ENCODE measurements at places on chromosomes 3 and 15.

DNA sequence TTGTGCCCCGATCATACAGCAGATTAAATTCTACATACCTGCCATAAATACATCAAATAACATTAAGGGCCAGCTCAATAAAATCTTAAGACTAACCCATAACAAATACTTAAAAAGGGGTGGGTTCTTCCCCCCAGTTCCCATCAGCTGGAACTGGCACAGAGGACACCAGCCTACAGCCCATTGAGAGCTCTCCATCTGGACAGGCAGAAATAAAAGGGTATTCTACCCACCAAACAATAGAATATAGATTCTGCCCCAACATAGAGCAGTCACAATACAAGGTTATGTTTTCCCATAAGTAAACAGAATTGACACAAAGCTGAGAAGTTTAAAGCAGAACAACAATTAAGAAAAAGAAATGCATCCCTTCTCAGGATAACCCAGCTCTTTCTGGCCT lies 11.9 kb downstream of the CPOX start:
- DNase-seq, result no peak

GRCh38 chr15:101091080-101092017 lies 160.5 kb downstream of the CHSY1 start:
- no peak for DNase-seq

DNA sequence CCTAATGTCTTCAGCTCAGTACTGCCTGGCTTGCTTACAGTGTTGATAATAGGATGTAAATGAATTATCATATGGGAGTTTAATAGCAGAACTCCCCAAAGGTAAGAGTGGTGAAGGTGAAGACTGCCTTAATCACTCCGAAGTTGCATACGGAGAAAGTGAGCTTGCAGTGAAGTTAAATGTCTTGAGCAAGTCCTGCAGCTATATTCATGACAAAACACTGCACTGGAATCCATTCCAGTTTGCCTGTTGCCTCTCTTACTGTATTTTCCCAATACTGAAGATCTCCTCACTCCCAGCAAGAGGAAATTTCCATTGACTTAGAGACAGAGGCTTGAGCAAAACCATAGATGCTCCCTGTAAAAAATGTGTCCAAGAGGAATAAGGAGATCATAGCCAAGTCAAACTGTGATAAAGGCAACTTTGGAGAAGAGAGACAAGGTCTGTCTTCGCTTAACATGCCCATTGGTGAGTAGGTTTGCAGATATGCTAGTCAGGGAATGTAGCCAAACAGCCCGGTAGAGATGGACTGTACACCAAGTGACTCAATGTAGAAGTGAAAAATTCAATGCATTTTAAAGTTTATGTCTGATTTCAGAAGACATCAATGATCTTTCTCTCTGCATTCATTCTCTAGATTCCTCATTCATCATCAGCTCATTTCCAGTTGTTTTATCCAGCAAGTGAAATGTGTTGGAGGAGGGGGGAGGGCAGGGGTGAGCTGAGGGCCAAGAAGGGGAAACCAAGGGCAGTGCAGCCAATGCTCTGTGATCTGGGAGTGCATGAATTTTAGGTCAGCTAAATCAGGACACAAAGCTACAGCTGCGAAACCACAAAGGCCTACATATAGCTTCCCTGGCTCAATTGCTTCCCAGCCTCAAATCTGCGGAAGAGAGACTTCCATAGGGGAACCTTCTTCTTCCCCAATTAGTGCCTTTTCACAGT lies 667.1 kb upstream of the NR2F2 start:
- DNase-seq, result no peak

DNA sequence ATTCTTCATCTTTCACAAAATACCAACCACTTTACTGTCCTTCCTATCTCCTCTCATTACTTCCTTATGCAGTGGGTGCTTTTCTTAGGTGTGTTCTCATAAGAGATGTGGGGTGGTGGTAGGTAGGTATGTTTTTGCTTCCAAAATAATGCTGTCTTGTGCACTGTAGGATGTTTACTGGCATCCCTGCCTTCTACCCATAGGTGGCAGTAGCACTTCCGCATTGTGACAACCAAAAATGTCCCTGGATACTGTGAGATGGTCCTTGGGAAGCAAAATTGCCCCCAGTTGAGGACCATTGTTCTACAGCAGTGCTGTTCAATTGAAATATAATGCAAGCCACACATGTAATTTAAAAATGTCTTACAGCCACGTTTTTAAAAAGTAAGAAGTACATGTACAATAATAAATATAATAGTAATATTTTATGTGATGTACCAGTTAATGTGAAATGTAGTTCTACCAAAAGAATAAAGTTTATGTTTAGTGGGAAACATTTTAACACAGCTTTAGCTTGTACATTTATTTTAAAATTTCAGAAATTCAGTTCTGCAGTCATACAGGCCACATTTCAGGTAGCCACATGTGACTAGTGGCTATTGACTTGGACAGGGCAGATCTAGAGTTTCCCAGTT lies 75.2 kb downstream of the NEO1 start:
- DNase-seq, result no peak

- no peak for DNase-seq
Measured at GRCh38 chr15:39431376-39431775, 149.5 kb upstream of the THBS1 start.

DNA sequence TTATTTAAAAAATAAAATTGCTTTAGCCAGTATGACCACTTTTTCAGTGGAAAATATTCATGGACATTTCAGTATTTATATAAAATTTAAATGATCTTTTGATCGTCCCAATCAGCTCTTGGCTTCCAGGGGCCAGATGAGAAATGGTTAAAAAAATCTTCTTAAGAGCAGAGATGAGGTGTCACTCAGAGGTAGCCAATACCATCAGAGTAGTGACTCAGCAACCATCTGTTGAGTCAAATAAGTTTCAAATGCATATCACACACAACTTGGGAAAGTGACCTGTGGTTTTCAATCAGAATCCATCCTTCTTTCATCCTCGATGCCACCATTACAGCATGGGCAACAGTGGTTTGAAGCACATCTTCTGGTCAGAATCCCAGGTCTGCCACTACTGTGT lies 958.8 kb upstream of the NR2F2 start:
- DNase-seq, result no peak

- no peak for DNase-seq
Measured at GRCh38 chr3:16633948-16634347, 28.7 kb upstream of the DAZL start.

- DNase-seq, result no peak
Measured at GRCh38 chr3:52394751-52395502, 50.0 kb downstream of the SEMA3G start.

- DNase-seq, result no peak
Measured at GRCh38 chr15:63941698-63942465, 104.4 kb downstream of the DAPK2 start.

DNA sequence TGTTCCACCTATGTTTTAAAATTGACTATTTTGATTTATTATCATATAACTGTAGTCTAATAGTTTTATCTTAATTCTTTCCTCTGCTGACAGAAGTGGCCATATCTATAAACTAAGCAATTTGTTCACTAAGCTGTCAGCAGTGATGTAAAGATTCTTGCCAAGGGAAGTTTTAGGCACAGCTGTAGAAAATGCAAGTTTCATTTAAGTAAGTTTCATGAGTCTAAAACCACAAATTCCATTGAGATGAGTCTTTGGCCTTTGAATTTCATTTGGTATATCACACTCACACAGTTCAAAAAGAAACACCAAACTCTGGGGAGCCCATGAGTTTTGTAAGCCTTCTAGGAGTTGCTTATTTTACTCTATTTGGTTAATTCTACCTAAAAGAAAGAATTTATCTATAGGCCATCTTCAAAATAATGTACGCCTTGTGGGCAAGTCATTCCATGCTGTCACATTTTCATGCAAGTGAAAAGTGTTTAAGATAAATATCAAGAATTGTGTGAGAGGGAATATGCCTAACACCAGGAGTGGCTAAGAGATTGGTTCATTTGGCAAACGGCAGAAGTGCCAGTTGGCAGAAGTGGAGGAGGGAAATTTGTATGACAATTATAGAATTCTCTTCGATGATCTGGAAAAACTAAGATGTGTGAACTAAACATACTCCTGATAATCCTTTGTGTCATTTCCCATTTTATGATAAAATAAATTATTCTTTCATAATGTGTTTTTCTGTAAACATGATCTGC lies 292.9 kb downstream of the ZIC4 start:
- peak; percentile 67 for DNase-seq

- DNase-seq, result peak; percentile 86
Measured at GRCh38 chr15:75640483-75641178, 607 bp upstream of the IMP3 start.

DNA sequence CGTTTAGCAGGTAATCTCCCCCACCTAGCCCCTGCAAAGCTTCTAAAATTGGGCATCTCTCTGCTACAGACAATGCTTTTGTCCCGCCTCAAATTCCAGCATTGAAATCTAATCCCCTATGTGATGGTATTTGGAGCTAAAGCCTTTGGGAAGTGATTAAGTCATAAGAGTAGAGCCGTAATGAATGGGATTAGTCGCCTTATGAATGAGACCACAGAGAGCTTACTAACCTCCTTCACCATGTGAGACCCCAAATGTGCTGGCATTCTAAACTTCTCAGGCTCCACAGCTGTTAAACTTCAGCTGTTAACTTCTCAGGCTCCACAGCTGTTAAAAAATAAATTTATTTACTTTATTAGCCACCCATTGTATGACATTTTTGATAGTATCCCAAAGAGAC lies 374.2 kb upstream of the BCHE start:
- DNase-seq, result no peak

DNA sequence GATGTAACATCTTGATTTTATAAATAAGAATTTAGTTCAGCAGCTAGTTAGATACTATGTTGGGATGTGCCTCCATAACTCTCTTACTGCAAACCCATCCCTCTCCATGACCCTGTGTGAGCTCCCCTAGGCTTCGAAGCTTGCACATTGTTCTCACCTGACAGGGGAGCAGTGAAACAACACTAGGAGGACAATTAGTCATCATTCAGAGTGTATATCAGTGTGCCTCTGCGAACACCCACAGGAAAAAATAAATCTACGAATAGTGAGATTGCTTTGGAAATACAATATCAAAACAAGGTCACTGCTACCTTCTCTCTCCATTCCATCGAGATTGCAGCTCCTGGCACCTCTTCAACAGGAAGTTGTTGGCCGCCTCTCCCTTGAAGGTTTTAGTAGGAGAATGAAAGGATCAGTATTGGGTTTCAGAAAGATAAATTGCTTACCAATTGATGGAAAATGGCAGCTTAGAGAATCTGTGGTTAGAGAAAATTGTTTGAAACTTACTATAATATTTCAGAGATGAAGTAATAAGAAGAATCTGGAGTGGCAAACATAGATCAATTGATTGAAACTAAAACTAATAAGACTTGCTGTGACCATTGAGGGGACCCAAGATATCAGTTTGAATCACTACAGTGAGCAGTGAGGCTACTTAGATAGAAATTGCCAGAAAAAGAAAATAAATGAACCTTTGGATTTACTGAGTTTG lies 103.2 kb downstream of the CHL1 start:
- no peak for DNase-seq

DNA sequence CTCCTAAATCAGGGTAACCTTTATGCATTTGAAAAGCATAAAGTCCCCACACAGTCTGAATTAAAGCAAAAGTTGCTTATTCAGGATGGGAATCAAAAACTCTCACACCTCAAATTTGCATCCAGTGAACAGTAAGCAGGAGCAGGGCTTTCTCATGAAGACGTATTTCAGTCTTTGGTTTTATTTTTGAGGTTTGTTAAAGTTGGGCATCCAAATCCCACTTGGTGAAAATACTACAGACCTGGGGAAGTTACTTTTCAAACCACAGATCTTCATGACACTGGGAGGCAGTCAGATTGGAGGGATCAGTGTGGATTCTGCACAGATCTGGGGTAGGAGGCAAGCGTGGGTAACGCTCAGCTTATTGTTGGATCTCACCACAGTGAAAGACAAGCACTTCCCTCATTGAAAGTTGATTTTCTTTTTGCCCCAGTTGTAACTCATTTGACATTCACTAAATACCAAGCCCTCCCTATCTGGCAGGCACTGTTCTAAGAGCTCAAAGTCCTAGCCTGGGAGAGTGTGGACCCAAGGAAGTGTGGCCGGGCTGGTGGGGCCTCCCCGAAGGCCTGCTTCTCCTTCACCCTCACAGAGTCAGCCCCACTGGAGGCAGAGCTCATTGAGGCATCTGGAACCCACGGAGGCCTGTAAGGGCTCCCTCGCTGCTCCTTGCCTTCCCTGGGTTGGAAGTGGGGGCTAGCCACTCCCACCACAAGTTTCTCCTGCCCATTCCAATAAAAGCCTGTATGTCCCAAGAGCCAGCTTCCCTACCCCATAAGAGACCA lies 783 bp upstream of the ISG20 start:
- DNase-seq, result peak; percentile 60

DNA sequence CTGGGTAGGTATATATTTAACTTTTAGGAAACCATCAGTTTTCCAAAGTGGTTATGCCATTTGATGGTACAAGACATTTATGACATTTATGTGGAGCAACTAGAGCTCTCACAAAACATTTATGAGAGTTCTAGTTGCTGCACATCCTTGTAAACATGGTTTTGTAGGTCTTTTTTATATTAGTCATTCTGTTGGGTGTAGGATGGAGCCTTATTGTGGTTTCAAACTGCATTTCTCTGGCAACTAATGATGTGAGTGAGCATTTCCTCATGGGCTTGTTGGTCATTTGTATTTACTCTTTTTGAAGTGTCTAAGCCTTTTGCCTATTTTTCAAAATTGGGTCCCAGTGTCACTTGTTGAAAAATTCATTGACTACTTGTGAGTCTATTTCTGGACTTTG lies 45.7 kb upstream of the MGLL start:
- DNase-seq, result no peak

GRCh38 chr15:91264651-91265351 lies 164.7 kb downstream of the SV2B start:
- DNase-seq, result no peak

DNA sequence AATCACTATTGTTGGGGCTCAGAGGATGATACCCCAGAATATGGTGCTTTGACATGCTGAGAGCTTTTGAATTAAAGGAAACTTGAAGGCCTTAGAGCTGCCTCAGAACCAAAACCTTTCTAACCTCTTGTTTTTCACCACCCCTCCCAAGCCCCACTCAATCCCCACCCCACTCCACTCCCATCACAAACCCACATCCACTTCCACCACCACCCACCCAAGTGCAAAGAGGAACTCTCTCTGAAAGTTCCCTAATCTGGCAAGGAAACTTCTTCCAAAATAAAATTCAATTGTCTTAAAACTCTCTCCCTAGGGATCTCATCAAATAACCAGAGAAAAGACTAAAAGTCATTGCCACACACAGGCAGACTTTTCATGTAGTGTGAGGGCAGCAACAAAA lies 301.2 kb upstream of the ARHGEF26 start:
- no peak for DNase-seq

- DNase-seq, result no peak
Measured at GRCh38 chr3:168989396-168989795, 674.1 kb downstream of the MECOM start.

GRCh38 chr3:153864793-153865192 lies 256.4 kb upstream of the ARHGEF26 start:
- DNase-seq, result no peak

DNA sequence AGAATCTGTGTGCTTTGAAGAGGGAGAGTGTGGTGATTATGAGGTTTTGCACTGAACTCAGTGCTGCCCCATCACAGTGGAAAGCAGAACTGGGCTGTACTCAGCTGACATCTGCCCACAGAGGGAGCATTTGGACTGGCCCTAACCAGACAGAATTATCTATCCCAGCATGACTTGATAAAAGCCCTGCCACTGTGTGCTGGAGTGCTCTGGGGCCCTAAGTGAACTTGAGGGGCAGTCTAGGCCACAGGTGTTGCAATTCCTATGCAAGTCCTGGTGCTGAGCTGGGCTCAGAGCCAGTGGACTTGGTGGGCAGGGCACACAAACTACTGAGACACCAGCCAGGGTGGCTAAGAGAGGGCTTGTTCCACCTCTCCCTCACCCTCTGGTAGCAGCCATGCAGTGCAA lies 269.2 kb upstream of the CTNNB1 start:
- no peak for DNase-seq

GRCh38 chr3:31522152-31522551 lies 10.6 kb upstream of the STT3B start:
- DNase-seq, result no peak

Data from SW 1271 (cell line).